ENCODE measurements at places on chromosomes 6 and 20. TPM values are rescaled to one million over a fixed set of nuclear protein-coding genes. Genes with fewer than 3 reads are reported as not detected.
A peak's percentile ranks its signal among the peaks of the same experiment; 100 is the strongest.

- DNase-seq, result no peak
Measured at GRCh38 chr20:36712775-36713174, 33.1 kb downstream of the NDRG3 start.

DNA sequence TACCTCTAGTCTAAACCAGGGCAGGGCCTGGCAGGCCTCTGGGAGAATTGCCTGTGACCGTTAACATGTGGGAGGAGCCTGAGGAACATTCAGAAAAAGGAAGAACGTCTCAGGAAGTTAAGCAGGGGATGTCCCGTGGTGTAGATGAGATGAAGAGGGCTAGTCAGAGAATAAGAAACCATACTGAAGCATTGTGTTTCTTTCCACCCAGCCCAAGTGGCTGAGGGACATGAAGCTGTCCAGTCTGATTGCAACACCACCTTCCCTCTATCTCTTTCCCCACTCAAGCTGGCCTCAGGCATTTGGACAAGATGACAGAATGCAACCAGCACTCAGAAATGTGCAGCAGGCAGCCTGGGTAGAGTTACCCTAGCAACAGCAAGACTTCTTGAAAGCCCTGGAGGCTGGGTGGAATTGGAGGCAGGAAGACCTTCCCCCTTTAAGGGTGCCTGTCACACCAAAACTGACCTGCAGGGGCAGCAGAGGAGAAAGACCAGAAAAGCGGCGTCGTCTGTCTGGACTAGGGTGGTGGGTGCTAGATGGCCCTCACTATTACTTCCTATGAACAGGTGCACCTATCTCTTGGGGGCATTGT lies 186.1 kb downstream of the UNC5CL start:
- DNase-seq, result no peak

GRCh38 chr6:31729515-31729978 lies 448 bp upstream of the DDAH2 start:
- peak; percentile 94 for DNase-seq

DNA sequence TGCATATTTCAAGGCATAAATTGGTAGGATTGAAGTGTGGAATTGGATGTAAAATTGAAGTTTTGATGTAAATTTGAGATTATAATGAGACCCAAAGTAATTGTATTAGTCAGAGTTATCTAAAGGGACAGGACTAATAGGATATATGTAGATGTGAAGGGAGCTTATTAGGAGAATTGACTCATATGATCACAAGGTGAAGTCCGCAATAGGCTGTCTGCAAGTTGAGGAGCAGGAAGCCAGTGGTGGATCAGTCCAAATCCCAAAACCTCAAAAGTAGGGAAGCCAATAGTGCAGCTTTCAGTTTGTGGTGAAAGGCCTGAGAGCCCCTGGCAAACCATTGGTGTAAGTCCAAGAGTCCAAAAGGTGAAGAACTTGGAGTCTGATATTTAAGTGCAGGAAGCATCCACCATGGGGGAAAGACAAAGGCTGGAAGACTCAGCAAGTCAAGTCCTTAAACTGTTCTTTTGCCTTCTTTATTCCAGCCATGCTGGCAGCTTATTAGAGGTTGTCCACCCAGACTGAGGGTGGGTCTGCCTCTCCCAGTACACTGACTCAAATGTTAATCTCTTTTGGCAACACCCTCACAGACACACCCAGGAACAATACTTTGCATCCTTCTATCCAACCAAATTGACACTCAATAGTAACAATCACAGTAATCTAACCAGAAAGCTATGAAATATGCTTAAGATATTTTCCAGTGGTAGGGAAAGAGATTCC lies 442.6 kb upstream of the PTCHD4 start:
- DNase-seq, result no peak

- DNase-seq, result no peak
Measured at GRCh38 chr6:87742106-87742505, 40.1 kb upstream of the AKIRIN2 start.

- DNase-seq, result no peak
Measured at GRCh38 chr6:110703010-110703905, 112.0 kb downstream of the CDK19 start.

- peak; percentile 85 for DNase-seq
Measured at GRCh38 chr6:133645966-133646740, 242.8 kb upstream of the TCF21 start.

DNA sequence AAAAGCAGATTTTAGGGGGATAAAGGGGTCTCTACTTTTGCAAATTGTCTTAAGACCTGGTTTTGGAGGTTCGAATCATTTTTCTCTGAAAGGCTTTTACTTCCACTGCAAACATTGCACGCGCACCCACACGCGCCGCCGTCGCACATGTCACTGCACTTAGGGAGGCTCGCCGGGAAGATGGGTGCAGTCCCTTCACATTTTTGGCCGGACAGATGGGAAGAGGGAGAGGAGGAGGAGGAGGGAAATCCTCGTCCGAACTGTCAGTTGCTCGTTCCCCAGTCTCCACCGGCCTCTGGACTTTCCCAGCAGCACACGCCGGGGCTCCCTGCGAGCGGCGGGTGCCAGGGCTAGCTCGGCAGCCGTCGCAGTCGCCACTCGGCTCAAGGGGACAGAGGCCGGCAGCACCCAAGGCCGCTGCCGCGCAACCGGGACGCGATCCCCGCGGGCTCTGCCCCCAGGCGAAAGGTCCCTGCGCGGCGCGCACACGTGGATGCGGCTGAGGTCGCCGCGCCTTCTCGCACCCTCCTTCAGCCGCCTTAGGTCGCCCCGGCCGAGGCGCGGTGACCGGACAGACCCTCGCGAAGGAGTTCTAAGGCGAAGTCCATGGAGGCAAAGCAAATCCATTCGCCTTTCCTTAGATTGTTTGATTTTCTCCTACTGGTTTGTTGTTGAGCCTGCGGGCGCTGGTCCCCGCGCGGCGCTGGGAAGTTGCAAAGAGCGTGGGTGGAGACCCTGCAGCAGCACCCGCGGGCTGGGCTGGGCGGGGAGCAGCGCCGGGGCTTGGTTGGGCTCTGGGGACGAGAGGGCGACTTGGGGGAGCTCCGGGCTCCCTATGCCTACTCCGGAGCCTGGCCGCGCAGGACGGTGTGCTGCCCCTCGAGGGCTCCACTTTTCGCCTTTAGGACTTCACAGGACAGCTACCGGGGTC lies 1.2 kb downstream of the MYB start:
- no peak for DNase-seq

DNA sequence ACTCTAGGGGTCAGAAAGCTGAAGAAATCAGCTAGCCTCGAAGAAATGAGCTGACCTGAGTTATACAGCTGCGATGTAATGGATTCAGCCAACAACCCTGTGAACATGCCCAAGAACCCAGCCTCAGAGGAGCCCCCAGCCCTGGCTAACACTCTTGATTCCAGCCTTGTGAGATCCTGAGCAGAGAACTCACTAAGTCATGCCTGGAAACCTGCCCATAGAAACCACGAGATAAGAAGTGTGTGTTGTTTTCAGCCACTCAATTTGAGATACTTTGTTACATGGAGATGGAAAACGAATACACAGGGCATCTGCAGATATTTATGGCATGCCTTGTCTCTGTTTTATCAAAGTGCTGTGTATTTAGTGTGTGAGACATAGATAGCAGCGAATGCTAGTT lies 265.2 kb downstream of the QKI start:
- DNase-seq, result no peak

DNA sequence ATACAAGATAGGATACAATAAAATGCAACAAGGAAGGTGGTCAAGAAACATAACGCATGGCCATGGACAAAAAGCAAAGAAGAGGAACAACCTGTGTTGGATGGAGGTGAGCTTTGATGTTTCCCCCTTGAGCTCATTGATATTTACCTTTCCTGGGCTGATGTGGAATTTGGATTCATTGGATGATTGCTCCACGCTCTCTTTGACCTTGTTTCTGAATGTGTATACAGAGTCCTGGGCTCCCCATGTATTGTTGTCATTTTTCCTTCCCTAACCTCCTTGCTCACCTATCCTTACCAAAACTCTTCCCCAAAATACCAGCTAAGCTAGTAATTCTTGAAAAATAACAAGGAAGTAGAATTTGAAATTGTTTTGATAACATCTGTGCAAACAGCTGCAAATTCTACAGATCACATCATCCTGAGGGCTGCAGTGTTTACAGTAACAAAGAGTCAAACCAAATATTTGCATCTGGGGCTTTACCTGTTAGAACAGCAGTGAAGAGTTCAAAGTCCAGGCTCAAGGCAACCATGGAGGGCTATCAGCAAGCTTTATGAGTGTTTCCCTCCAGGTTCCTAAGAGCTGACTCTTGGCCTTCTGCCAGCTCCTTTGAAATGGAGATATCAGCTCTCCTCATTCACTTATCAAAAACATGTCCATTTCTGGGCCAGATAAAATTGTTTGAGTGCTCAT lies 214.3 kb upstream of the MARCKS start:
- DNase-seq, result no peak

The PRSS16 gene
- total RNA-seq, result not detected

The NCOA7 gene
- 8.5 TPM for total RNA-seq

The MCCD1 gene
- total RNA-seq, result not detected

The OCSTAMP gene
- total RNA-seq, result not detected

The GNRH2 gene
- not detected for total RNA-seq

The COL12A1 gene
- total RNA-seq, result 14.6 TPM

The LRRN4 gene
- not detected for total RNA-seq

The GINS1 gene
- total RNA-seq, result 2.2 TPM

Measured in myocyte (in vitro differentiated cells).